MM.1S (cell line): ENCODE measurements at places on chromosomes 4 and X.

GRCh38 chrX:20471483-20471882, 204.8 kb upstream of the RPS6KA3 start:
- no peak for DNase-seq

DNA sequence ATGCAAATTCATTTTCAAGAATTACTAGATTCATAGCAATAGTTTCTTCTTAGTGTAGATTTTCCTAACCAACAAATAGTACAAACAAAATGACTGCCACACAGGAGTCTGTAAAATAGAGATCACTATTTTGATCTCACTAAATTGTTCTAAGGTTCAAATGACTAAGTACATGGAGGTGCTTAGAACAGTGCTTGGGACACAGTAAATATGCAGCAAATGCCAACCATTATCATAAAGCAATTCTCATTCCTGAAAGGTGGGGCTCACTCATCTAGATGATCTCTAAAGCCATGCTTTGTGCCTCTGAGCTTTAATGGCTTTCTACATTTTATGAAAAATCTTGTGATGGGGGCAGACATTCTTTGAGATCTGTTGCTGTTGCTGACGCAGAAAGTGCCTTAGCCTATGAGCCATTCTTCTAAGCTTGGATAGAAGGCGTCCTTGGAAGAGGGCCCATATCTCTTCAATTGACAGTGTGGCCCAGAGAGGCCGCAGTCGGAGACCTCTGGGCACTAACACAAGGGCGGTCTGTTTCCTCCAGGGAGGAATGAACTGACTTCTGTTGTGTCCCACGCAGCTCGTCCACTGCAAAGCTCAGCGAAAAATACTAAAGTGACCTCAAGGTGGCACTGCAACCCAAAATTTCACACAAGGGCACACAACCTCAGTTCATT, 23.5 kb downstream of the TLR10 start:
- DNase-seq, result peak; percentile 65

GRCh38 chr4:8377103-8378075, 63.1 kb downstream of the ACOX3 start:
- no peak for DNase-seq

DNA sequence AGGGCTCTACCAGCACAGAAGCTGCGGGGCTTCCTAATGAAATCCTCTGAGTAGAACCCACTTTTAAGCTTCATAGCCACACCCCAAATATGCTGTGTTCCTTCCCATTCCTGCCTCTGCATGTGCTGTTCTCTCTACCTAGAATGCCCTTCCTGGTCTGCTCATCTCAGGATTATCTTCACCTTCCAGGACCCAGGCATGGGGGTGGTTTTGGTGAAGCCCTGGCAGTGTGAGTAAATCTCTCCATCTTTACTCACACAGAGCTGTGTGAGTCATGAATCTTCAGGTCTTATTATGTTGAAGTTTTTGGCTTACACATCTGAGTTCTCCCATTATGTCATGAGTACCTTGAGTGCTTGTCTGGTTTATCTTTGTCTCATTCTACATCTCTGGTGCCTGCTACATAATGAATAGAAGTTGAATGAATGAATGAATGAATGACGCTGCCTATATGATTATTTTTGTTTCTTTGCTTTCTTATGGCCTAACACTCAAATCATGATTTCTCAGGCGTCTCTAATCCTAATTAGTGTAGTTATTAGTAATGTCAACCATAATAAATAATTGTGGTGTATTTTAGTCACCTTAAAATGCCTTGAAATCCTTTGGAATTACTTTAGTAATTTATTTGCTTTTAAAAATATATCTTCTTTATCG, 41.9 kb downstream of the HADH start:
- no peak for DNase-seq

GRCh38 chr4:83556006-83556707, 20.2 kb downstream of the GPAT3 start:
- DNase-seq, result no peak

- no peak for DNase-seq
Observed at GRCh38 chrX:118189628-118190027, 73.0 kb upstream of the KLHL13 start.

GRCh38 chr4:48041535-48042137, 25.1 kb downstream of the NIPAL1 start:
- no peak for DNase-seq
